ENCODE measurements at places on chromosomes 4 and X. TPM values are rescaled to one million over a fixed set of nuclear protein-coding genes. Genes with fewer than 3 reads are reported as not detected.
A peak's percentile ranks its signal among the peaks of the same experiment; 100 is the strongest.

DNA sequence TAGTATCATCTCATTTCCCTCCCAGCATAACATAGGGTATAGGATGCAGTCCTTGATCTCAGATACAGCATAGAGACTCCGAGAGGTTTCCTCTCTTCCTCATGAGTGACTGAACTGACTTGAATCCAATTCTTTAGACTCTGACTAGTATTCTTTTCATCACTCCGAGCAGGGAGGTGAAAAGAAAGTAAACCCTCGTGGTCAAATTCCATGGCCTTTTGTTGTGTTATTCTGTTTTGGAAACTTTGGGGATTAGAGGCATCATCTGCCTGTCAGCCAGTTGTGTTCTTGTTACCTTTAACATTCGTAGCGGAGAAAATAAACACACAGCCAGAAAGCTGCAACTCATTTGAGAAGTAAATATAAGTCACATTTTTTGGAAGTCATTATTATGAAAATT, 206.6 kb downstream of the ARHGAP10 start:
- DNase-seq = no peak

GRCh38 chr4:67250131-67250896, 295.0 kb downstream of the CENPC start:
- no peak for DNase-seq

DNA sequence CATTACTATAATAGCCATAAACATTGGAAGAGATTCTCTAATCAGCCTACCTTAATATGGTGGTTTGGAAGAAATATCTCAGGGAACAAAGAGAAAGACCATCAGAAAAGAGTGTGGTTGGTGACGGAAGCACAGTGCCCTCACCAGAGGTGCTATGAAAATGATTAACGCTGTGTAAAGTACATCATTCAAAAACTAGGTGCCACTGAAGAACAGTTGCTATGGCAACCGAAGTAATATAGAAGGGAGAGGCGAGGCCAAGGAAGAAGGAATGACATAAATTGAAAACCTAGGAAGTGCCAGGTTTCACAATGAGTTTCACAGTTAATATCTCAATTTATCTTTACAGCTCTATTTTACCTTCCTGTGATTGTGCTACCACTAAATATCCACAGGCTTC, 57.0 kb upstream of the ARSJ start:
- DNase-seq = no peak

DNA sequence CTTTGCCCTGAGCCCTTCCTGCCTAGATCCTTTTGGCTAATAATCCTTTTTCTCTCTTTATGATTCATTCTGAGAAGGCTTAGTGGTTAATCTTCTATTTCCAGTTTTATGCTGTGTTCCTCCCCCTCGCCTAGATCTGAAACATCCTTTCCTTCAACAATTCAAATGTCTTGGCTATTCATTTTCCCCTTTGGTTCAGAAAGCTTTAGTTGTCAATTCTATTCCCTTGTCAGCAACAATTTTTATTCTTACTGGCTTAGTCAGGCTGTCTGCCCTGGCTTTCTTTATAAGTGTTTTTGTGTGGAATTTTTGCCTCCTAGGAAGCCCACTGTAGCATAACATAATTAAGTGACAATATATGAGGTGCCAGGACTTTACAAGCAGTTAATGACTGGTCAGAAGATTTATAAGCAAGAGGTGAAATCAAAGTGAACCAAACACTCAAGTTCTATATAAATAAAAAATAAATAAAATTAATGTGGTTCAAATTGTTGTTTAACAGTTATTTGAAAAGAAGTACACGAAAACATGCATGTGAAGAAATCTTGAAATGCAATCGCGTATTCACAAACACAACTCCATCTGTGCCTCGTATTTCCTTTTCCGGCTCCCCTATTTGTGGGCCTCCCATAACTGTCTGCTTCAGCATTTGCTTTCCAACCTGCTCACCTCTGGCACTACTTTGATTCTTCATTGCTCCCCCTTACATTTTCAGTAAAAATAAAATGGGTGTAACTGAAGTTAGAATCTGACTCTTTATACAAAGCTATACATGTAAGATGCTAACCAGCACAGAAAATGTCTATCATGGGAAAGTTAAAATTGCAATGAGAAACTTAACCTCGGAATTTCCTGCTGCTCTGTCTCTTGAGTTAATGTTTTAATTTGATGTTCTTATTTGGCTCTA, 235.4 kb downstream of the SPRY1 start:
- no peak for DNase-seq

- no peak for DNase-seq
Measured at GRCh38 chr4:168076989-168077725, 15.2 kb upstream of the ANXA10 start.

DNA sequence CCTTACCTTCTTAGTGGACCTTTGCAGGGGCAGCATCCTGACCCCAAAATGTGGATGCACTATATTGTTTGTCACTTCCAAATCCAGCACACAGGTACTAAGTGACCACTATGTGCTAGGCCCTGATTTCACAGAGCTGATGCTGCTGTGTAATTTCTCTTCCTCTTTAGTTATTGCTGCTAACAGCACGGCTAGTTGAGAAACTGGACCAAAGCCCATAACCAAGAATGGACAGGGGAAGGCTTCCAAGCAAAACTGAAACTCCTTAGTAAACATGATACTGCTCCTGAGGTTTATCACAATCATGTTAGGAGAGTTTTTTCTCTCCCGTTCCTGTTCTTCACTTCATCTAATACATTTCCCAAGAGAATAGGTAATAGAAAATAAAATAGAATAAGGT, 172.9 kb upstream of the TTC29 start:
- no peak for DNase-seq

DNA sequence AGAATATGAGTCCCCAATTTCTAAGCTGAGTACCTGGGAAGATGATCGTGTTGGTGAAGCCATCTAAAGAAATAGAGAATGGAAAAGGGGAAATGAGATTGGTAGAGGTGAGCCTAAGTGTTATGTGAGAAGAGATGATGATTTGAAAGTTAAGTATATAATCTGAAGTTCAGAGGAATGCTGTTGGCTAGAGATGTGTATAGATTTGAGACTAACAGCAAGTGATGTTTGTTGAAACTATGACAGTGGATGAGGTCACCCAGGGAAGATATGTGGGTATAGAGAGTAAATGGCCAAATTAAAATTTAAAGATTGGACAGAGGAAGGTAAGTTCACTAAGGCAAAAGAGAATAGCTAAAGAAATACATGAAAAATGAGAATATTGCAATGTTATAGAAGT, 324.2 kb downstream of the MAPK10 start:
- DNase-seq = no peak

GRCh38 chr4:129355516-129355915, 259.6 kb downstream of the C4orf33 start:
- DNase-seq = no peak

- peak; percentile 18 for DNase-seq
Measured at GRCh38 chr4:103046416-103047290, 27.1 kb upstream of the SLC9B1 start.

DNA sequence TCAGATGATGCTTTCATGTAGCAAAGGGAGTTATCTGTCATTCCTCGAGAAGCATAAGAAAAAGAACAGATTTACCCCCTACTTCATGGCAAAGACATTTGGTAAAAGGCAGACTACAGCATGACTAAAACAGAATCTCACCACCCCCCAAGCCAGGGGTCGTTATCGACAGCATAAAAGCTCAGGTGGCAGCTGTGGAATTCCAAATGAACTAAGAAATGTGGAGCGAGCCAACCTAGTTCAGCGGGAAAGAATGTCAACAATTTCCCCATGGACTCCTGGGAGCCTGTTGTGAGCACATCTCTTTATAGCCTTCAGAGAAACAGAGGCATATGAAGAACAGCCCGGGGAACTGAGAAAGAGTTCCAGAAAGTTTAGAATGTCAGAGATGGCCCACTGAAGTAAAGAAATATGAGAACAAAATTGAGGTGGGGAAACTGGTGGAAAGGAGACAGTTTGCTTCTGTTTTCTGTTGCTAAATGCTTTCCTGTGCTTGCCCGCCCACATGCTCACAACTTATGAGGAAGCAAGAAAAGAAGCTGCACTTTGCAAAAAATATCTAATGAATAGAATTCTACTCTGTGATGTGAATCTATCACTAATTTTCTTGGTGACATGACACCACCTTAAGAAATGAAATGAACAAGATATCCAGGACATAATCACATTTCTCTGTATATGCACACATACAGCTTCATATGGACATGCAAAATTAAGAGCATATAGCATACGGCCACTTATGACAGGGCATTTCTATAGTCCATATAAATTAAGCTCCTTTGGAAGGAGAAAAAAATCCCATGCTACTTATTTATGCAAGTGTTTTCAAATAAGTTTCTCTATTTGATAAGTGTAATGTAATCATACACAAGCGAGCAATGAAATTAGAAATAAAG, 135.3 kb upstream of the MID1 start:
- no peak for DNase-seq

DNA sequence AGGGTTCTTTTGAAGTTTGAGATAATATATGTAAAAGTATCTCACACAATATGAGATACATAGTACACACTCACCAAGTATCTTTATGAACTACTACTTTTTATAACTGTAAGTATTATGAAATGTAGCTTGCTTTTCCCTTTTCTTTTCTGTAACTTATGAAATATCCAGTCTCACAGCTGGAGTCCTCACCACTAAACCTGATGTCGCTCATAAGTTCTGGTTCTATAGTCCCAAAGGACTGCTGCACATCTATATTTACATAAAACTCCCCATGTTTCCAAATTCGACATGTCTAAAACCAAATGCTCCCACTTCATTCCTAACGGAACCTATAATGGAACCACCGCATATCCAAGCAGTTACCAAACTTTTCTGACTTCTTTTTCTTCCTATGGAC, 186.5 kb upstream of the SLC7A11 start:
- no peak for DNase-seq

DNA sequence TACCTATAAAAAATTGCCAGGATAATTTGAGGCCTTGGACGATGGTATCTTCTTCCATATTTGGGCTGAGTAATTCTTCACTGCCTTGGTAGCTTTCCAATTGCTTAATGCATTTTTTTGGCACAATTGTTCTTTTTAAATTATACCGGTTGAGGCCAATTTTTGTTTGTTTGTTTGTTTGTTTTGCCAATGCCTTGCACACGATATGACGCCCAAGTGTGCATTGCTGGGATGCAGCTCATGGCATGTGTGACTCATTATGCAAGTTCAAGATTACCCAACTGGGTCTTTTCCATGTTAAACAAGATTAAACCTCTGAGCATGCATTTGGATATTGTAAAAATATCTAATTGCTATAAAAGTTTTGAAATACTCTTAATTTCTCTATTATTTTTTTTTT, 71.1 kb upstream of the KCNIP4 start:
- DNase-seq = no peak

DNA sequence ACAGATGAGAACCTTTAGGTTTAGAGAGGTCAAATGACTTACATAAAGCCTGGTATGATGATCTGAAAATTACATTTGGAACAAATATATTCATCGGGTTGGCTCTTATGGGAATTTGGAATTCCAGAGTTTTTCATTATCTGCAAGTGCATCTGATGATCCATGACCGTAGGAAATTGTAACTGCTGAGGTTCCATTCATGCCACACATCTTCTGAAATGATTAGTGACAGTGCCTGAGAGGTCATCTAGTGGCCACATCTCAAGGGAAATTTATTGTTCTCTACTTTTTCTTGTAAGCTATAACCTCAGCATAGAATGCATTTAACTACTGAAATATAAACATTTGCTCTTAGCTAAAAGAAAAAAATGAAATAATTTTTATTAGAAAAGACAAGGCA, 105.8 kb upstream of the NWD2 start:
- no peak for DNase-seq

DNA sequence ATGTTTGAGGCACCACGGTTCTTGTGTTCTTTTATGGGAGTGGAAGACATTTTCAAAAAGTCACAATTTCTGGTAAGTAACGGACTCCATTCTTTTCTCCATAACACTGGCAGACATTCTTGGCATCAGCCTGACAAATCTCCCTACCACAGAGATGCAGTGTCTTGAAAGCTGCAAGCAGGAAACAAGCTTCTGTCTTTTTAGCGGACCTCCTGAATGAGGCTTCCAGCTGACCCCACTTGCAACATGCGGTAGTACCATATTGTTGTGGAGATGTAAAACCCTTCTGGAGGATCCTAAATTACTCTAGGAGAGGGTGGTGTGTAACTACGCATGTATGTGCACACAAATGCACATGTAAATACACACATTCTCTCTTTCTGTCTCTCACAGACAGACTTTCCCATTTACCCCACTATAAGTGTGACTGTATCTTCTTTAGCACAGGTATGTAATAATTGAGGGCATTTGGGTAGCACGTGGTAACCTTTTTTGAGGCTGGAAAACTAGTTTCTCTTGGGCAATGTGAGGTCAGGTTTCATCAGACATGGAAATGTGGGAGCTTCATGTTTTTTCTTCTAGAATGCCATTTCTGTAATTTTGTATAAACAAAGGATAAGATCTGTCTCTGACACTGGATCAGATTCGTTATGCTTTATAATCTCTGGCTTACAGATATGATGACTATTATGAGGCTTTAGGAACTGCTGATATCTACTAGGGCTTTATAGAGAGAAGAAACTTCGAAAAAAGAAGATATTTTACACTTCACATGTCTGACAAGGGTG, 130.1 kb downstream of the MGST2 start:
- DNase-seq = no peak

- DNase-seq = no peak
Measured at GRCh38 chr4:1883583-1883982, 12.4 kb downstream of the NSD2 start.

DNA sequence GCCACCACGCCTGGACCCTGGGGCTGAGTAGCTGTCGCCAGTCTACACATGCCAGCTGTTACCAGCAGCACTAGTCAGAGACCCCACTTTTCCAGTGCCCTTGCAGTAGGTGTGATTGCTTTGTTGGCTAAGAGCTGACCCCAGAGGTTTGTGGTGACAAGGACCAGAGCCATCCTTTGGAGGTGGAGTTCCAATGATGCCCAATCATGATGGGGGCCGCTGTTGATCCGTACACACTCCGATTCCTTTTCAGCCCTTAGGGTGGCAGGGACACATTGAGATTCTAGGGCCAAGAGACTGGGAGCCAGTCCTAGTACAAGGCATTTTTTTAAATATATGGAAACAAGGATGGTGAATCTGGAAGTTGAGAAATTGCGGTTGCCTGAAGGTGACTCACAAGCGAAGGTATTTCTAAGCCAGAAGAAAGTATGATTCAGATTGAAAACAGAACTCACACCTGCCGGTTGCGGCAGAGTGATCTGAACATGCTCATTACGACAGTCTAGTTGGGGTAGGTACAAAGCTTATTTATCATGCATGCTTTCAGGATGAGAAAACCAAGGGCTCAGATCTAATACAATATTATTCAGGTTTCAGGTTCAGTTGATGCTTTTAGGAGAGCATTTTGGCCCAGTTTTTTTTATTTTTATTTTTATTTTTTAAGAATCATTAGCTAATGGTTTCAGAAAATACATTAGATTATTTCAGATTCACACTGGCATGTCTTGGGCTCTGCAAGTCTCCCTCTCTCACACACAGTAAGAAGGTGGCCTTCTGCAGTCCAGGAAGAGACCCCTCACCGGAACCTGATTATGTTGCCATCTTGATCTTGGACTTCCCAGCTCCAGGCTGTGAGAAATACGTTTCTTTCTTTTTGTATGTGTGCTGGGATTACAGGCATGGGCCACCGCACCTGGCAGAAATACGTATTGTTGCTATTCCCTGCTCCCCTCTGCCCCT, 43.4 kb downstream of the SHROOM2 start:
- no peak for DNase-seq

GRCh38 chr4:115803825-115804224, 690.4 kb upstream of the NDST4 start:
- no peak for DNase-seq

Gene OCIAD1
- 120 TPM for total RNA-seq

Gene TMPRSS11E
- not detected for total RNA-seq

Gene AMTN
- total RNA-seq = not detected

Gene DIAPH2
- 4.4 TPM for total RNA-seq

Gene NPY1R
- 0.11 TPM for total RNA-seq

Gene YIPF7
- not detected for total RNA-seq

Gene COL4A6
- total RNA-seq = not detected

Gene MSL3
- total RNA-seq = 37.5 TPM

Data from activated T-cell treated with anti-CD3 and anti-CD28 coated beads, Interleukin-2, amount 50 U/mL, for 4 hours (primary cell).